ENCODE measurements at places on chromosomes 6 and 20.

DNA sequence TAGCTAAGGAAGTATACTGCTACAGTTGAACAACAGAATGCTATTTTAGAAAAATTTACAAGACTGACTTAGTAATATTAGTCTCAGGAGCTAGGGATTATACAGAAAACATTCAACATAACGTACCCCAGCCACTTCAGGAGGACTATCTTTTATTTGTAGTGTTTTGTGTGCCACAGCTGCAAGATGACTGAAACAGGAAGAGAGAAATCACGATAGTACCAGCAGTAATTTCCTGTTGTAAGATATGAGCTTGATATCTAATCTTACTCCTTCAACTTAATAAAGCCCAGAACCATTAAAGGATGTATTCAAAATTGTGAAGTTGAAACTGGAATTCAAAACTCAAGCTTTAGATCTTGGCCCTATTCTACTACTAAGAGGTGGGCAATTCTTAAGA lies 42.1 kb downstream of the SLC35A1 start:
- DNase-seq = peak; percentile 41

DNA sequence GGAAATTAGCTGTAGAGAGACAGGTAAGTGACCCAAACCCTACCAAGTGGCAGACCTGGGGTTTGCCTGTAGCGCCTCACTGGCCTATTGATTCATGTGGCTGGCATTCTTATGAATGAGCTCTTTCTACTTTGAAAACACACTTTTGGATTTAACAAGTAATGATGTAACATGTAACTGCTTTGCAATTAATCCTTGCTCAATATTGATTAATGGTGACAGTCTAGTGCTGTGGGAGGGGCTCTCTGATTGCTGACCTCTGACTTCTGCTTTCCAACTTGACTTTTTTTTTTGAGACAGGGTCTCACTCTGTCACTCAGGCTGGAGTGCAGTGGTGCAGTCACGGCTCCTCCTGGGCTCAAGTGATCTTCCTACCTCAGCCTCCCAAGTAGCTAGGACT lies 82.7 kb downstream of the TIAM2 start:
- no peak for DNase-seq

- no peak for DNase-seq
Observed at GRCh38 chr6:144955392-144955791, 670.3 kb downstream of the UTRN start.

DNA sequence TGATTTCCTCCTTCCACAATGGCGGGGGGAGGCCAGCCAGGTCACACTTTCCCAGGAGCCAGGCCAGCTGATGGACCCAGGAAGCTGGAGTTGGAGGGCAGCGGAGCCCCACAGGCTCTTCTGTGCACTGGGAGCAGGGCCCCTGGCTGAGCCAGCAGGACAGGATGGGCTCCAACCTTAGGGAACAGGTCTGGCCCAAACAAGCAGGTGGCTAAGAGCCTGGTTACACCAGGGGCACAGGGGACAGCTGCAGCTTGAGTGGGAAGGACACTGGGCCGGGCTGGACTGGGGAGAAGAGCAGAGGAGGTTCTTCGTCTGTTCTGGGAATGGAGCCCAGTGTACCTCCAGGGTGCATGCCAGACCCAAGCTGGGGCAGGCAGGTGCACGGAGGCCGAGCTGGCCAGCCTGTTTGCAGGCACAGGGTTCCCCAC lies 102.3 kb downstream of the DLL1 start:
- DNase-seq = no peak

DNA sequence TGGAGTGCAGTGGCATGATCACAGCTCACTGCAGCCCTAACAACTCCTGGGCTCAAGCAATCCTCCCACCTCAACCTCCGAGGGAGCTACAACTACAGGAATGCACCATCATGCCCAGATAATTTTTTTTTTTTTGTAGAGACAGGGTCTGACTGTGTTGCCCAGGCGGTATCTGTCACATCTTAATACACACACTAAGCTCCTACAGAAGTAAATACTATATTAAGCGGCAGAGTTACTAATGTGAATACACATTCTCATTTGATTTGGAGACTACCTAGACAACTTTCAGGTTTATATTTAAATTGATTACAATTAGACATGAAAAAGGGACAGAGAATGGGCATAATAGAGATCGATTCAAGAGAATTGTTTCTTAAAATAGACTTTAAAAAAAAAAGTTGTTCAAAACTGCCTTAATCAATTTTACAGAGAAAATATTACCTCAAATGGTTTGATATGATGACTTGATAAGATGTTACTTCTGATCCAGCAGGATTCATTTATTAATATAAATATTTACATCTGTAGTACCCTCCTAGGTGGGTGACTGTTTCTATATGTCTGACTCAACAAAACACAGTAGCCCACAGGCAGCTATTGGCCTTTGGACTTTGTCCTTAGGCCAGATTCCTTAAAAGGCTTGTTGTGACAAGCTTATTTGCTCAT lies 7.1 kb upstream of the LOC128125822 start:
- no peak for DNase-seq

GRCh38 chr6:45607798-45608197 lies 230.1 kb upstream of the SUPT3H start:
- DNase-seq = peak; percentile 61

GRCh38 chr6:71524201-71524600 lies 235.6 kb downstream of the OGFRL1 start:
- no peak for DNase-seq

DNA sequence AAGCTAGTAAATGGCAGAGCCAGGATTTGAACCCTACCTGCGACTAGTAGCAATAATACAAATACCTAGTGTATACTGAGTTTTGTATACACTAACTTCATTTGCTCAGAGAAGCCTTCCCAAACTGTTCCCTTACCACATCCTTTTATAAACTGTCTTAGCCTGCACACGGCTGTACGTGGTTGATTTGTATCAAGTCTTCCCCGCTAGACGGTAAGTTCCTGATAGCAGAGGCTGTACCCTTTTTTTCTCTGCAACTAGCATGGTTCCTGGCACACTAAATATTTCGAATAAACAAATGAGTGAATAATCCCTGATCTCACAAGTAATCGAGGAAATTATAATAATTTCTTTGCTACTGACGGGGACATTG lies 636 bp downstream of the RTF2 start:
- no peak for DNase-seq

- peak; percentile 44 for DNase-seq
Observed at GRCh38 chr6:136415351-136416007, 125.8 kb upstream of the BCLAF1 start.

DNA sequence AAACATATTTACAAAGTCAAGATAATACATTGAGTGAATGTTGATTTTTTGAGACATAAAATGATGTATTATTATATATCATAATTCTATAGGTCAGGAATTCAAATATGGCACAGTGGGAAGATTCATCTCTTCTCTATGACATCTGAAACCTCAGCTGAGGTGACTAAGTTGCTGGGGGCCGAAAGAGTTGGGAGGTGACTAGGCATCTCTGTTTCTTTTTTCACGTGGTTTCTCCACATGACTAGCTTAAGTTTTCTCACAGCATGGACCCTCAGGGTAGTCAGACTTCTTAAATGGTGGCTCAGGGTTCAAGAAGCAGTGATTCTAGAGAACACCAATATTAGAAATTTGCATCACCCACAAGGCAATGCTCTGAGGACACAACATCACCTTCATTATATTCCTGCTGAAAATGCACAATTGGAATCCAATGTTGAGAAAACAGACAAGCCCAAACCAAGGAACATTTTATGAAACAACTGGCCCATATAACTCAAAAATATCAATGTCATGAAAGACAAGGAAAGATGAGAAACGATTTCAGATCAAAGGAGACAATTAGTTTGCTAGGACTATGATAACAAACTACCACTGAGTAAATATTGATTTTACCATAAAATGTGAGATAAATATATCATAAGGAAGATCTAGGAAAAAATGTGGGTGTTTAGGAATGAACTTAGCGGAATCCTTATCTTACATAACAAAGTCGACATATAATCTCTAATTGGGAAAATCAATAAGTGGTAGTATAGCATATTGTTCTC lies 273.3 kb upstream of the IRAK1BP1 start:
- DNase-seq = no peak

- DNase-seq = no peak
Observed at GRCh38 chr6:45586216-45587171, 208.8 kb upstream of the SUPT3H start.

GRCh38 chr6:2432292-2432691 lies 186.9 kb upstream of the GMDS start:
- DNase-seq = peak; percentile 72

DNA sequence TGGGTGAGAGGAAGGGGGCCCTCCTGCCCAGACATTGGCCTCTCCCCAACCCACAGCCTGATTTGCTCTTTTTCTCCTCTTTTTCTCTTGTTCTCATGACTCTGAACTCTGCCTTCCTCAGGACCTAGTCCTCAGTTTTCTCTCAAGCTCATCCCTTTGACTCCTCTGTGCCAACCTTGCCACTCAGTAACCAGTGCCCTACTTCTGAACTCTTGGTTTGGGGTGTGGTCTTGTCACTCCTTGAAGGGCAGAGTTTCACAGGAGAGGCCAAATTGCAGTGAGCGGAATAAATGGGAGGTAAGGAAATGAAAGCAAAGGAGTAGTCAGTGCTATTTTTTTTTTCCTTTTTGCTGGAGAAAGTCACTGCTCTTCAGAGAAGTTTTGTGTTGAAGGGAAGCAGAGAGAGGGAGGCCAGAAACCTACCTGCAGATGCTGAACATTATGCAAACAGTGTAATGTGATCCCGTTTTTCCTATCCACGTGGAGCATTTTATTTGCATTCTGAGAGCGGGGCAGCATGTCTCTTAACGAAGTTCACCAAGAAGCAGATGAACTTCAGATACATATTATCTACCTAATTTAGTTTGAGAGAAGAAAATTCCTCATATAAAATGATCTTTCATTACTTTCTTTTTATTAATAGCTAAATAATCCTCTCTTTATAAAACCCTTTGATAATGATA lies 26.9 kb downstream of the CFAP61 start:
- DNase-seq = no peak

- no peak for DNase-seq
Observed at GRCh38 chr6:13318821-13319220, 9.5 kb downstream of the TBC1D7 start.

DNA sequence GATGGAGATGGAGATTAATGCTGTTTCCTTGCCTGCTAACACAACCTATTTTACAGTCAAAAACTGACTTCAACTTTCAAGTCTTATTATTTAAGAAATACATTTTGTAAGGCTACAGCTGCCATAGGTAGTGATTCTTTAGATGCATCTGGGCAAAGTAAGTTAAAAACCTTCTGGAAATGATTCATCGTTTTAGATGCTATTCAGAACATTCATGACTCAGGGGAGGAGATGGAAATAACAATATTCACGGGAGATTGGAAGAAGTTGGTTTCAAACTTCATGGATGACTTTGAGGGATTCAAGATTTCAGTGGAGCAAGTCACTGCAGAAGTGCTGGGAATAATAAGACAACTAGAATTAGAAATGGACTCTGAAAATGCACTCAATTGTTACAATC lies 174.9 kb upstream of the GGTLC1 start:
- DNase-seq = no peak

DNA sequence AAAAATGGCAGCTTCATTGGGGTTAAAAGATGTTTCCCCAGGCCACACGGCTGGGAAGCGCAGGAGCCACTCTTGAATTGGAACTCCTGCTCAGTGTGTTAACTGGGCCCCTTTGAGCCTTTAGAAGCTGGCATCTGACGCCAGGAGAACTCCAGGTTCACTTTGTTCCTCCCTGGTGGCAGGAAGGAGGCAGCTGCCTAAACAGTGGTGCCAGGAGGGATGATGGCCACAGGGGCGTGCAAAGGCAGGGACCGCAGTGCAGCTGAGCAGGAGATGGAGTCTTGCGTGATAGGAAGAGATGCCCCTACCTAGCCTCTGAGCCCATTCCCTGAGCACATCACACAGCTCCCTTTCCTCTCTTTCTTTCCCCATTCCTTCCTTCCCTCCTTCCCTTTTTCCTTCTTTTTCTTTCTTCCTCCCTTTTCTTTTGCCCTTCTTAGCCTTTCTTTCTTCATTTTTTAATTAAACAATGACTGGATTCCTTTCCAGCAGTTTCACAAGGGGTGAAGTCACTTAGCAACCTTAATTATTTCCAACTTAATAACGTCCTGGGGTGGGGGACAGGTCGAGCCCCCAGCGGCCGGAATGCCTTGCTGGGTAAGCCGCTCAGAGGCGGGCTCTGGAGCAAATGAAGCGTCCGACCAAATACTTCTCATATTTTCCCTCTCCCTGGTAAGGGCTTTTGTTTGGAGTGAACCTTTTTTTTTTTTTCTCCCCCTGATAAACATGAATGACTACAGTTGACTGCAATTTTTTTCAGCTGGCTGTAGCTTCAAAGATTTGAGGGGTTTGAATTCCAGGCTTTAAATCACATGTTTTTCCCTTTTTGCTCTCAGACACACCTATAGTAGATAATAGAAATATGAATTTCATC lies 20.8 kb upstream of the BMP7 start:
- no peak for DNase-seq

All from fibroblast of pulmonary artery (primary cell).